ENCODE measurements at places on chromosomes 1 and 21. TPM values are rescaled to one million over a fixed set of nuclear protein-coding genes. Genes with fewer than 3 reads are reported as not detected.

DNA sequence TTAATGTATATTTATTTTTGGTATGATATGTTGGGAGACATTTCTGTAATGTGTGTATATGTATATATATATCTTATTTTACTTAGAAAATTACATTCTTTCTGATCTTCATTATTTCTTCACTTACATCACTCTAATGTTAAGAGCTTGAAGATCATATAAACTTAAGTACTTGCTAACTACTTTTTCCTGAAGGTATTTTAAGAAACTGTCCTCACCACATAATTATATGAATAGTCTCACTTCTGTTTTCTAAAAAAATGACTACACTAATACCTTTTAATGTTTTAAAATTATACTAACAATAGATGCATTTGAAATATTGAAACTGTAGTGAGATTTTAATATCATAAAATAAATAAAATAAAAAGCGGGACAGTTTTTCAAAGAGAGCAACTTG is 377.1 kb downstream of the LRRIQ3 start:
- DNase-seq, result no peak

GRCh38 chr1:183073320-183073719 is 50.1 kb downstream of the LAMC1 start:
- DNase-seq, result no peak

FCAMR gene
- total RNA-seq, result not detected

GRCh38 chr1:221823561-221823960 is 81.7 kb upstream of the DUSP10 start:
- no peak for DNase-seq

SHCBP1L gene
- total RNA-seq, result not detected

SPRR4 gene
- not detected for total RNA-seq

HSPB7 gene
- total RNA-seq, result 3,996 TPM

DNA sequence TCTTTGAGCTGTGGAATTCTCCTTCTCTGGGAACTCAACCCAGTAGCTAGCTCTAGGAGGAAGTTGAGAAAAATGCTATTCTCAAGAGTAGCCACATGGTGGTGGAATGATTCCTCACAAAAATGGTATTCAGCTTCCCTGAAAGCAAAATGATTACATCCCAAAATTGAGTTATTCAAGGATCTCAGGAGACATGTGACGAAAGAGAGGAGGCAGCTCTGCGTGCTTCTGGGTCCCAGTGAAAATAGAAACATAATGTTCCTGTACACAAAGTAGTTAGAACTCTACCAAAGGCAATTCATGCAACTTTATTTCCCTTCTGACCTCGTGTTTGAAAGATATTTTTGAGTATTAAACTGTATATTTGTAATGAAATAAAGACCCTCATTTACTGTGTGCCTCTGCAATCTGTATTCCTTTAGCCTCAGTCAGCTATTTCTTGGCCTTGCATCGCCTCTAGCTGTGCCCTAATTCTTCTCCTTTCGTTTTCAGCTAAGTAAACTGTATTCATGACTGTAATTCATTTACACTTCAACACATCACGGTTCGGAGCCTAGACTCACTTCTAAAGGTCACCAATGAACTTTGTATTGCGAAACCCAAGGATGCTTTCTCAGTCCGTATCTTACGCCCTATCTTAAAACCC is 167.3 kb downstream of the FASLG start:
- no peak for DNase-seq

DNA sequence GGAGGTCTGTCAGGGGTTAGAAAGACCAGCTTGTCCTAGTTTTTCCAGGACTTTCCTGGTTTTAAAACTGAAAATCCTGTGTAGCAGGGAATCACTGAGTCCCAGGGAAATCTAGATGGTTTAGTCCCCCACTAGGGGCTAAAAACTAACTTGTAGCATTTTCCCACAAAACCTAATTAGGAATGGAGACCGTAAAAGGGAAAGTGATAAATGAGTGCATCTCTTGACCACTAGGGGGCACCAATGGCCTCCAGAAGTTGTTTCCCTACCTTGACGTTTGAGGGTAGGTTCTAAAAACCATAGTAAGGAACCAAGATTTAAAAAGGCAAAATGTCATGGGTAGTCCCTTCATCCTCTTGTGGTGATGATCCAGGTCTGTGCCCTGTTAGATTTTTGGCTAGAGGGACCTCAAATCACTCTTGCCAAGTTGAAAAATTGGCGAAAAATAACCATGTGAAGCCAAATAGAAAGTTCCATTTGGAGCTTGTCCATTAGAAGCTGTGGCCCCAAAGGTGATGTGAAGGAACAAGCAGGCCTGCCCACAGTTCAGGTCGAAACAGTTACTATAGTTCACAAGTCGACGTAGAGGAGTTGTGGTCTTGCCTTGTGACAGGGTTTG is 24.5 kb downstream of the CLIC6 start:
- no peak for DNase-seq

GRCh38 chr21:37463083-37463801 is 96.7 kb downstream of the DYRK1A start:
- no peak for DNase-seq

DNA sequence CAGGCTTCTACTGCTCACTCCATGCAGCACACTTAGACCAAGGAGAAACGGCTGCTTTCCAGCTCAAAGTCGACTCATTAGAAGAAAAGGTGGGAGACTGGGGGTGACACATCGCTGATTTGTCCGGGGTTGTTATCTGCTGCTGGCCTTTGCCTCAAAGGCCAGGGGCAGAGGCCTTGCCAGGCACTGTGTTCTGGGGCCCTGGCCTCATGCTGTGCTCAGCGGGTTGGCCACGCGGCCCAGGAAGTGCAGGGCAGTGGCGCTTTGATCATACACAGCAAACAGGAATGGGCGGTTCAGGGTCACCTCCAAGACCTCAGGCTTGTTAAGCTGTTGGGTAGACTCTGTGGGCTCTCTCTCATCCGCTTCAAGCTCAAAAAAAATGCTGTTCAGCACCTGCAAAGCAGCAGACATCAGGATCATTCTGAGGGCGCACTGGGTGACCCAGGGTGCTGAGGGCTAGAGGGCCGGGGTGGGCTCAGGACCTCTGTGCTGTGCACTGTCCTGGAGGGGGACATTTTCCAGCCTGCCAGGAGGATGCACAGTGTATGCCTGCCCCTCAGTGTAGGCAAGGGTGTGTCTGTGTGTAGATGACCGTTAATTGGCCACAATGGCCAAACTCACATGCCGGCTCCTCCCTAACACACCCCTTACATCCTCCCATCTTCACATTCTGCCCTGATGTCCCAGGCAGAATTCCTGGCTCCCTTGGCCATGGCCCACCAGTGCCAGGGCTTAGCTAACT is 10.8 kb downstream of the AGT start:
- DNase-seq, result no peak

GRCh38 chr1:24850328-24850920 is 79.7 kb downstream of the RUNX3 start:
- DNase-seq, result no peak

TBX15 gene
- total RNA-seq, result 0.64 TPM

DNA sequence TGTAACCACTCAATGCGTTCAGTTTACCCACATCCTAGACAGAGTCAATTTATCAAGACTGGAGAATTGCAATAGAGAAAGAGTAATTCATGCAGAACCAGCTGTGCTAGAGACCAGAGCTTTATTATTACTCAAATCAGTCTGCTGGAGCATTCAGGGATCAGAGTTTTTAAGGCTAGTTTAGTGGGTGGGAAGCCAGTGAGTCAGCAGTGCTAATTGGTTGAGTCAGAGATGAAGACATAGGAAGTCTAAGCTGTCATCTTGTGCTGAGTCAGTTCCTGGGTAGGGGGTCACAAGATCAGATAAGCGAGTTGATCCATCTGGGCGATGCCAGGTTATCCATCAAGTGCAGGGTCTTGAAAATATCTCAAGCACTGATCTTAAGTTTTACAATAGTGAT is 499.6 kb downstream of the MRPL39 start:
- no peak for DNase-seq

- DNase-seq, result no peak
These were observed 10.9 kb downstream of the OR14I1 start for GRCh38 chr1:248691567-248692155.

CLCA4 gene
- total RNA-seq, result not detected

- no peak for DNase-seq
These were observed 994 bp downstream of the RO60 start for GRCh38 chr1:193060406-193060805.

- DNase-seq, result no peak
These were observed 17.0 kb upstream of the OLFML2B start for GRCh38 chr1:162040657-162041056.

LRRC53 gene
- not detected for total RNA-seq

BCL10 gene
- total RNA-seq, result 8.4 TPM

DNA sequence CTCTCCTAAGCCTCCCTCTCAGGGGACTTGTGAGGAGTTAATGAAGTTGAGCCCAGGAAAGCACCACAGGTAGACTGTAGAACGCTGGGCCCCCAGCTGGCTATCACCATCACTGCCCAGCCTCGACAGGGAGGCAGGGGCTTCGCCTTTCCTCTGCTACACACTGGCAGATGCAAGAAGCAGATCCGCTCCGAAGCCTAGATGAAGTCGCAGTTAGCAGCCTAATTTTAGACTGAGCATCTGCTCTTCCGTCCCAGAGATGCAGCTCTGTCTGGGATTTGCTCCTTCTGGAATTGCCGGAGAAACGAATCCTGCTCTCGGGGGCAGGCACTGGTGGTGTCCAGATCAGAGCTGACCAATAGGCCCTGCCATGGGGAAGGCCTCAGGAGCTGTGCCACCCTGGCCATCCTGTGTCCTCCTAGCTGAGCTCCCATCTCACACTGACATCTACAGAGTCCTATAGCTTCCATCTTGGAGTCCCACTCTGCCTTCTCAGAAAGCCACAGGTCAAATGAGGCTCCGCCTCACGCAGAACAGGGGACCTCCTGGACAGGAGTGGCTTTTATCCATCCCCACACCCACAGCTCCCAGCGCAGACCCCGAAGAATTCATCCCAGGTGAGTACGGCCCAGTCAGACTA is 186.8 kb upstream of the EDN2 start:
- no peak for DNase-seq

DNA sequence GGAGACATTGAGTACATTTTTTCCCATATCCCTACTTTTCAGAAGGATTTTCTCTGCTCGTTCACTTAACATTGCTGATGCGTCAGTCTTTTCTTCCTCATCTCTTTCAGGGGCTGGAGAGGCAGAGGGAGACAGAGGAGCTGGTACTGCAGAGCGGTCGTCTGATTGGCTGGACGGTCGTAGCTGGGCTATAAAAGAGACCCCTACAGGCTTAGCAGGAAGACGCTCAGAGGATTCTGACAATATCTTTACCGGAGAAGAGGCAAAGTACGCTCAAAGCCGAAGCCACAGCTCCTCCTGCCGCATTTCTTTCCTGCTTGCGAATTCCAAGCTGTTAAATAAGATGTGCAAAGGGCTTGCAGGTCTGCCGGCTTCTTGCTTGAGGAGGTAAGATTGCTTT is at the start of gene RGS4:
TSS of gene RGS4 (plus strand) at position 220 of the 400 bp plus-strand sequence. CDS start at position 344, 124 bp downstream.
- DNase-seq, result peak; percentile 49

DNA sequence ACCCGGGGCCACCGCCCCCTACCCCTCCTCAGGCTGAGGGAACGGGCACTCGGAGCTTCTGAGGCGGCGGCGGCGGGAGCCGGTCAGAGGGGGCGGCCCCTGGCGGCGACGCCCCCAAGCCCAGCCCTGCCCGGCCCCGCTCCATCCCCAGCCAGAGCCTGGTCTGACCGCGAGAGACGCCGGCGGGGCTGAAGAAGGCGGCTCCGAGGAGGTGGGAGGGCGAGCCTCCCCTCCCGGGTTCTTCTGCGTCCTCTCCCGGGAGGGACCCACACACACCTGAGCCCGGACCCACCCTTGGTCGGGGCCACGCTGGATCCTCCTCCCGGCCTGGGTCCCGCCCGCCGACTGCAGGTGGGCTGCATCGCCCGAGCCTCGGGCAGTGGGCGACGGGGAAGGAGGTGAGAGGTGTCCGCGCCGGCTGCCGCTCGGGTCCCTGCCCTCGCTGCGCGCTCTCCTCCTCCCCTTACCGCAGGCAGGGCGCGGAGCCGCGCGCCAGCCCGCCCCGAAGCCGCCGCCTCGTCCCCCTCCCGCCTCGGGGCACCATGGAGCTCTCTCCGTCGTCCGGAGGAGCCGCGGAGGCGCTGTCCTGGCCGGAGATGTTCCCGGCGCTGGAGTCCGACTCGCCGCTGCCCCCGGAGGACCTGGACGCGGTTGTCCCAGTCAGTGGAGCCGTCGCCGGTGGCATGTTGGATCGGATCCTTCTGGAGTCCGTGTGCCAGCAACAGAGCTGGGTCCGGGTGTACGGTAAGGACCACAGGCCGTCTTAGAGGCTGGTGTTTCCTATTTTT is at the start of gene RASAL2:
TSS of gene RASAL2 (plus strand) at position 154 of the 788 bp plus-strand sequence. CDS start at position 543, 389 bp downstream.
- DNase-seq, result peak; percentile 83

GRCh38 chr1:2799811-2800663 is 1.5 kb downstream of the TTC34 start:
- DNase-seq, result peak; percentile 30

GRCh38 chr21:35921471-35921870 is 138.9 kb downstream of the SETD4 start:
- DNase-seq, result no peak

DNA sequence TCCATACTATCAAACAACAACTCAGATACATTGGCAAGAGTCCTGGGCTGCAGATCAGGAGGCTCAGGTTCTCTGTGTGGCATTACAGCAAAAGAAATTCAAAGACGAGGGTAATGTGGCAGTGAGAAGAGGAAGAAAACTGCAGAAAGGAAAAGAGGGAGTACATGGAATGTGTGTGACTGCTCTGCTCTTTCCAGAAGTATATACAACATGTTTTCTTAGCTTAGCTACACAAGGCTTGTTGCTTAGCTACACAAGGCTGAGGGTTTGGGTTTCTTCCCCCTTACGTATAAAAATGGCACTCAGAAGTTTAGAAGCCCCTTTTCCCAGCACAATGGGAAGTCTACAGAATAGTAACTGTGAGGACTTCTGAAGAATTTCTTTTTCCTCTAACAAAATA is 86.0 kb downstream of the PRRX1 start:
- no peak for DNase-seq

Data from left ventricle myocardium superior (tissue), 1 donor.